ENCODE measurements at places on chromosomes 2 and 18.

- no peak for DNase-seq
These were observed 33.7 kb downstream of the NRP2 start for GRCh38 chr2:205715831-205716525.

DNA sequence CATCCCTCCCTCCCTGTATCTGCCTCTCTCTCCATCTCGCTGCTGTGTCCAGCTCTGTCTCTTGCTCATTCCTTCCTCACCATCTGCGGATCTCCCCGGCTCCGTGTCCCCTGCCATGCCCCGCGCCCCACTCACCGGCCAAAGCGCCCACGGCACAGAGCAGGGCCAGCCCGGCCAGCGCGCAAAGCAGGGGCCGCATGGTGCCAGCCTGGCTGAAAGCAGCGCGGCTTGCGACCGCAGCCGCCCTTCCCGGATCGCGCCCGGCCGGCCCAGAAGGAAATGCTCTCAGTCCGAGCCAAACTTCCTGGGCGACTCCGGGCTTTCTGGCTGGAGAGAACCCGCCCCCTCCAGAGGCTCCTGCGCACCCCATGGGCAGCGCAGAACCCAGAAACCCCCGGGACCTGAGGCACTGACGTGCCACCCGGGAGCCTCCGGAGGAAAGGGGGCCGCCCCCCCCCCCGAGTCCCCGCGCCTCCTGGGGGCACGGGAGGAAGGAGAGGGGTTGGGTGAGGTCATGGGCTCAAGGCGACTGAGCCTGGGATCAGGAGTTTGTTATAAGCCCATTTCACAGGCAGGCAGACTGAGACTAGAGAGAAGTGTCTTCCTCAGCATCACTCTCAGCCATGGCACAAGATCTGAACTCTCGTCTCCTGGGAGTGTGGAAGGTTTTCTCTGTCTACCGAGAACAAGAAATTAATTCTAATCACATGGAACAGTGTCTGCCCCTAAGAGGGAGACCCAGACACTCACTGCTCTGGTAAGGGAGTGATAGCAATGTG is 45.2 kb upstream of the RAB6C start:
- no peak for DNase-seq

DNA sequence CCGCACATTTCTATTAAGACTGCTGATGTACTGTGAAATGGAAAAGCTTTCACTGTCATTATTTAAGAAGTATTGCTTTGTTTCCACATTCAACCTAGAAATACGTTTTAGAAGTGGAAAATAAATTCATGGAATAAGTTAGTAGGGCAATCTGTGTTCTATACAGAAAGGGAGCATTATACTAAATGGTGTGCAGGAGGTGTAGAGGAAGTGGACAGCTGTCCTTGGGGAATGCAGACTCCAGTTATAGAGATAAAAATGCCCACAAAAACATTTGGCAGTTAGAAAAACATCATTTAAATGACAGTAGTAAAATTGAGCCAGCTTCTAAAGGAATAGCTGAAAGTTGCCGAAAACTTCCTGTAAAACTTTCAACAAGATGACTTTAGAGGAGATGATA is 46.8 kb downstream of the PIK3C3 start:
- no peak for DNase-seq

GRCh38 chr18:63253428-63254372 is 65.9 kb downstream of the BCL2 start:
- no peak for DNase-seq

- no peak for DNase-seq
These were observed 6.8 kb upstream of the CYP26B1 start for GRCh38 chr2:72154386-72154975.

- DNase-seq, result no peak
These were observed 1173.1 kb upstream of the ZEB2 start for GRCh38 chr2:145692971-145693478.

Measured in stimulated activated CD4-positive, alpha-beta T cell treated with anti-CD3 and anti-CD28 coated beads, Interleukin-4, amount 100 ng/mL, for 1 hour (primary cell).